ENCODE measurements at places on chromosomes 1 and 21.

GRCh38 chr1:18297896-18298648, 182.7 kb upstream of the KLHDC7A start:
- no peak for DNase-seq

GRCh38 chr1:151435174-151435573, 24.1 kb downstream of the POGZ start:
- no peak for DNase-seq

DNA sequence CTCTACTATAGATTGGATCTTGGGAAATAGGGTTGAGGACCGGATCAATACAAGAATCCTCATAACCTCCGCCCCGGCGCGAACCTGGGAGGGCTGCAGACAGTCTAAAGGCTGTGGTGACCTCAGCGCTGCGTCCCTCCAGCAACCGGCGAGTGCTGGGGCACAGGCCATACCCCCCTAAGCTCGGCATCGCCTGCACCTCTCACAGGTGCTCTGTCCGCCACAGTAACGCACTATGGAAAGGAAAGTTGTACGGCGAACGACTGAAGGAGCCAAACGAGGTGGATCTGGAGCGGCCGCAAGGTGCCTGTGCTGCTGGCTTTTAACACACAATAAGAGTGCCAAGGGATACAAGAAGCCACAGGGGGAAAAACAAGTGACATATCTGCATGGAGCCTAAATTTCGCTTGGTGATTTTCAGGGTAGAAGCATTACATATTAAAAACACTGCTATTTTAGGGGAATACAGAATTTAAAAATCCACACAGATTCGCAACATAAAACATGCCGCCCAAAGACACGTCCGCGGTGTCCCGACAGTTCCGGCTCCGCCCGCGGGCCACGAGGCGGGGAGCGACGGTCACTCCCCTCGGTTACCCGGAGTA, 1.4 kb upstream of the RBM15 start:
- DNase-seq, result peak; percentile 19

- no peak for DNase-seq
Observed at GRCh38 chr1:177650947-177651346, 318.9 kb downstream of the SEC16B start.

All from NCI-H2081 (cell line).